ENCODE measurements at places on chromosomes 6 and 20.
A peak's percentile ranks its signal among the peaks of the same experiment; 100 is the strongest.

GRCh38 chr6:45479834-45480751 lies 102.4 kb upstream of the SUPT3H start:
- DNase-seq = no peak

GRCh38 chr20:55342822-55343221 lies 662.5 kb downstream of the CBLN4 start:
- no peak for DNase-seq

- DNase-seq = no peak
These were observed 283.2 kb upstream of the HSF2 start for GRCh38 chr6:122116119-122116834.

DNA sequence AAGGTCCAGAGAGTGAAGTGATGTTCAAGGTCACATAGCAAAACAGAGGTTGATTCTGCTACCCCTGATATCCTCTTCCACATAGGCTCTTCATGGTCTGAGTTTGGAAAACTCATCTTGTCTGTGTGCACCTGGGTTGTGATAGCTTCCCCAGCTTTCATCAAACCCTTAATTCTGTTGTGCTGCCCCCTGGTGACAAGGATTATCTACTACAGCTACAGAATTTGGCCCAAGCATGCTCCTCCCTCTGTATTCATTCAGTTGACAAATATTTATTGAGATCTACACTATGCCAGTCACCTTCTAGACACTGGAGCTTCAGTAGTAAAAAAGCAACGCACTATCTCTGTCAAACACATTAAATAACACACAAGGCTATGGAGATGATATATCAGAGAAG lies 50.4 kb downstream of the SMPDL3A start:
- peak; percentile 30 for DNase-seq

GRCh38 chr6:100959280-100959679 lies 78.2 kb upstream of the ASCC3 start:
- no peak for DNase-seq

DNA sequence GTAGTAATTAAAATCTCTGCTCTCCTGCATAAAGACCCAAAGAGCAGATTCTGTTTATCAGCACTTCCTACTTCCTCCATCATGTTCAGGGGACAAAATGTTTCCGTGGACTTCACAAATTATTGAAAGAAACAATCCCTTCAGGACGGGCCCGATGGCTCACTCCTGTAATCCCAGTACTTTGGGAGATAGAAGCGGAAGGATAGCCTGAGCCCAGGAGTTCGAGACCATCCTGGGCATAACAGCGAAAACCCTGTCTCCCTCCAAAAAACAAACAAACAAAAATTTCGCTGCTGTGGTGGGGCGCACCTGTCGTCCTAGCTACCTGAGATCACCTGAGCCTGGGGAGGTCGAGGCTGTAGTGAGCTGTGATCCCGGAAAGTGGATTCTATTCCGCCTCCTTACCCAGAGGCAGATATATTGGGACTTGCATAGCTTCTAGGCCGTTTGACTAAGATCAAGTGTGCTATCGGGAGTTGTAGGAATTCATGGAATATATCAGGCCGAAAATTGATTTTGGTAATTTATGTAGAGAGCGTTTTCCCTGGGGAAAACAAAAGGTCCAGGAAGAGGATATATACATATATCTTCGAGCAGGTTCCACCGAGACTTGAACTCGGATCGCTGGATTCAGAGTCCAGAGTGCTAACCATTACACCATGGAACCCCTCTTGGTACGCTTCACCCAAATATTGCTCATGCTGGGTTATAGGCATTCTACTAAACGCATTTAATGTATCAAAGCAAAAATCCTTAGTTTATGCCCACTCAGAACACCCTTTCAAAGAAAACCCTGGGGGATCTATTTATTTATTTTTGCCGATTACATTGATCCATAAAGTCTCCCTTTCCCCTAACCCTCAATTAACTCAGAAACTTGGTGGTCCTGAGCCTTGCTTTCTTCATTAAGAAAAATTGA lies 74.5 kb upstream of the ZNF184 start:
- peak; percentile 75 for DNase-seq

GRCh38 chr6:4212588-4212987 lies 77.2 kb upstream of the ECI2 start:
- DNase-seq = no peak

DNA sequence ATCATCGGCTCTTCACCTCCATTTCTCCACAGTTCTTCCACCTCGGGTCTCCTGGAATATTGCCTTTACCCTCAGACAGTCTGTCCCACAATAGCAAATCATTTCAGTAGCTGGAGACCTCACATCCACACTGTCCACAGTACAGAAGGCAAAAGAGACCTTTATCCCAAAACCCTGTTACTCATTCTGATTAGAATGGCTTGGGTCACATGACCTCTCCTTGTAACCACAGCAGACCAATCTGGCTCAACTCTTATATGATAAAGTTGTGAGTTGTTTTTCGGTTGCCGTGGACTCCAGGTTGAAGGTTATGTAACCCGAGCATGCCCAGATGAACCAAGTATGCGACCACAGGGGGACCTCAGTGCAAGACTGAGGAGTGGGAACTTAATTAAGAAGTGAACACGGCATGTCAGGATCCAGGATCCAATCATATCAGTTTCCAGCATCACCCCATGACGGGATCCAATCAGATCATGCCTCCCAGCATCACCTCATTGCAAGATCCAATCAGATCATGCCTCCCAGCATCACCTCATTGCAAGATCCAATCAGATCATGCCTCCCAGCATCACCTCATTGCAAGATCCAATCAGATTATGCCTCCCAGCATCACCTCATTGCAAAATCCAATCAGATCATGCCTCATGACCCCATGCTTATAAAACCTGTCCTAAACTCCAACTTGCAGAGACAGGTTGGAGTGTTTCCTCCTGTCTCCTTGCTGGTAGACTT lies 68.7 kb downstream of the LY86 start:
- no peak for DNase-seq

DNA sequence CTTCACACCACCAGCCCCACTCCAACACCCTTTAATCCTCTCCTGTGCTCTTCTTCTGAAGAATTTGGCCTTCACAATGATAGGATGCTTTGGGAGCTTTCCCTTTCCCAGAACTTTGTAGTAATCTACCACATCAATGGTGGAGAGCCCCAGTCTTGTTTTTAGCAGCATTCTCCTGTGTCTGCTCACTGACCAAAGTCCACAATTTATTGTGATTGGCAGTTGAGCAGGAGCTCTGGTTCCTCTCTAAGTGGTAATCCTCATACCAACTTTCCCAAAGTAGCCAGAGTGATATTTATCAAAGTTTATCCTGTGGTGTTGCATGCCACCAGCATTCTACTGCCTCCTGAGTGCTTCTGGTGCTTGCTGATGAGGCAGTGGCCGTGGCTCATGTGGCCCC lies 29.0 kb upstream of the OPN5 start:
- no peak for DNase-seq

DNA sequence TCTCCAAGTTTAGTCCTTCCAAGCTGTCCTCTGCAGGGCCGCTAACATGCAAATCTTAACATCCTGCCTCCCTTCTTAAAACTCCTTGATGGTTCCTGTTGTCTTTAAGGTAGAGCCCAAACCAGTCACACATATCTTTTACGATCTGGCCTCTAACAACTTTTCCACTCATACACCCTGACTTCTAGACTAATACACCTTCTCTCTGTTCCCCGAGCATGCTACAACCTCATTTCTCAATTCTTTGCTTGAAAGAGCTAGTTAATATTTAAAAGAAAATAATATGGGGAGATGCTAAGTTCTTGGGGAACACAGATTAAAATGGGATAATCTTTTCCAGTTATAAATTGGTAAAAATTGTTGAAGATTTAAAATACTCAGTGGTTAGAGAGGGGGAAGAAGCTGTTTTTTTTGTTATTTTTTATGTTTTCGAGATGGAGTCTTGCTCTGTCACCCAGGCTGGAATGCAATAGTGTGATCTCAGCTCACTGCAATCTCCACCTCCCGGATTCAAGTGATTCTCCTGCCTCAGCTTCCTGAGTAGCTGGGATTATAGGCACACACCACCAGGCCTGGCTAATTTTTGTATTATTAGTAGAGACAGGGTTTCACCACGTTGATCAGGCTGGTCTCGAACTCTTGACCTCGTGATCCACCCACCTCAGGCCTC lies 250.7 kb downstream of the MAFB start:
- no peak for DNase-seq

DNA sequence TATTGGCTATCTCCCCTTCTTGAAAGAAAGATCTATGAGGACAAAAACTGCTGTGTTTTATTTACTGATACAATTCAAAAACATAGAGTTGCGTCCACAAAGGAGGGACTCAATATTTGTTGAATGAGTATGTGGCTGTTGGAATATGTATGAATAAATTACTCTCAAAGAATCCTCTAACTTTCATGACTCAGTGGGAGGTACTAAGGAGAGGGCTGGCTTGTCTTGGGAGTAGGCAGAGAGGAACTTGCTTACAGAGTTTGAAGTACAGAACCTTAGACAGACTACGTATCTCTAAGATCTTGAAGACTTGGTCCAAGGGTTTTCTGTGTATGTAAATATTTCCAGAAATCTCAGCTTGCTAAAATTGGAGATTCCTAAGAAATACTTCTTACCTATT lies 504.0 kb upstream of the PTCHD4 start:
- no peak for DNase-seq

DNA sequence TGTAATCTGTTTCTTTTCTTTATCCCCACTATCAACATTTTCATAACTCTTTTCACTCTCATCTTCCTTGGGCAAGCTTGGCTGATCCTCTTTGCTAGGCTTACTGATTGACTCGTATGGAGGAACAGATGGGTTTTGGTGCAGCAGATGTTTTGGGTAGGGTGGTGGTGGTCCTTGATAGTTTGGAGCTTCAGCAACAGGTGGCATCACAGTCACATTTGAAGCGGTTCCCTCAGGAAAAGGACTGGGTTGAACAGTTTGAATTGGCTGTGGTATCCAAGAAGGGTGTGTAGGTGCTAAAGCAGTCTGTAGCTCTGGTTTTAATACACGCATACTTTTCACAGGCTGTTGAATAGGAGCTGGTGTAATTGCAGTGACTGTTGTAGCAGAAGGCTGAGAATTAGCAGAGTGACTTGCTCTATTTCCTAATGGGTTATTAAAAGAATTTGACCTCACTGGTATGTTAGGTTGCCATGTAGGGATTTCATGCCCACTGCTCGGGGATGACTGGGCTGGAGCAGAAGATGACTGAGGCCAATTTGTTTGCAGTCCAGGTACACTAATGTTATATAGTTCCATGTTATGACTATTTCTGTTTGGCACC lies 34.5 kb downstream of the LATS1 start:
- no peak for DNase-seq

GRCh38 chr6:38016824-38017223 lies 197.3 kb downstream of the ZFAND3 start:
- no peak for DNase-seq

Data from HS-27A (cell line).